ENCODE measurements at places on chromosomes 7 and 10.

DNA sequence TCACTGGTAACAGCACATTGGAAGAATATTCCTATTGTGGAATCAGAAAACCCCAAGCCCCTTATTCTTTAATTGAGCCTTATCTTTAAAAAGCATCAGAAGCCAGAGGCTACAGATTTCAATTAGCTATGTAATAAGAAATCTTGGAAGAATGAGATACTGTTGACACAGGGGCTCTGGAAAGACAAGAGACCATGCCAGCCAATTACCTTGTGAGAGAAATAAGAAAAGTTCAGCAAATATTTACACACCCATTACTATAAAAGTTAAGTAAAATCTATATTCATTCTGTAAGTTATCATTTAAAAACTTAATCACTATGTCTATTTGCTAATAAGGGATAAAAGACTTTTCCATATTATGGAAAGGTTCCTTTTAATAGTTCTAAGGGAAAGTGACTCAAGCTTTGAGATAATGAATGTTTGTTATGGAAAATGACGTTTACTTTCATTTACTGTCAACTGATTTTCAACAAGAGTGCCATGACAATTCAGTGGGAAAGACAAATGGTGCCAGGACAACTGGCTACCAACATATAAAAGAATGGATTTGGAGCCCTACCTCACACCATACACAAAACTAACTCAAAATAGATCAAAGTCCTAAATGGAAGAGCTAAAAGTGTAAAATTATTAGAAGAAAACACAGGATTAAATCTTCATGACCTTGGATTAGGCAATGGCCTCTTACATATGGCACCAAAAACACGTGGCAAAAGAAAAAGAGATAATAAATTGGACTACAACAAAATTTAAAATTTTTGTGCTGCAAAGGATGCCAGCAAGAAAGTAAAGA, 28.3 kb downstream of the ZFAND2A start:
- DNase-seq: no peak

DNA sequence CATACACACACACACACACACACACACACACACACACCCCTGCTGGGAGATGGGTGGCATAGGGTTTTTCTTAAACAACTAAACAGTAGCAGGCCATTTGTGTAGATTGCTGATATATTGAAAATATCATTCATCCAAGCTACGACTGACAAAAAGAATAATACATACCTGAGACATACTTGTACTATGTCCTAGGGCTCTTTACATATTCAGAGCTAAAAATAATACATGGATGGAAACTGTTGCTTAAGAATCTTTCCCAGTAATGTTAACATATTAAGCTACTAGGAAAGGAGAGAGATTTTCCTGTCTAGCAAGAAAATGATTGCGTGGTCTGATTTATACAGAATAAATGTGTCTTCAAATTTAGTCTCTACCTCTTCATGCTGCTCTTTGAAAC, 40.2 kb upstream of the TUBB8 start:
- no peak for DNase-seq

GRCh38 chr7:41882745-41883420, 180.0 kb upstream of the INHBA start:
- DNase-seq: no peak

DNA sequence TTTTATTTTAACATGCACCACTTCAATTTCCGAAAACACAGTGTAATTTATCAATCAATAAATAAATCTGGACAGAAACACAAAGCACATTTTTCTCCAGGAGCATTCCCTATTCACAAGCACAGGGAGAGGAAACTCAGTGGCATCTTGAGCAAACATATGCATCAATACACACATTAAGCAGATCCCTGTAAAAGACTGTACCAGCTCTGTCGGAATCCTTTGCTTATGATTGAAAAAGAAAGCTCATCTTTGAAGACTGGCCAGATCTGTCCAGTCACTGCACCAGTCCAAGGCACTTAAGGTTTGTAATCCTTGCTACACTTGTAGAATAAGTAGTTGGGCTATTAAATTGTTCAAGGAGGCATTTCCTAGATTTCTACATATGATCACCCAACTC, 343.9 kb downstream of the BMPER start:
- DNase-seq: no peak

GRCh38 chr7:84780158-84781124, 406.4 kb downstream of the SEMA3D start:
- DNase-seq: no peak

DNA sequence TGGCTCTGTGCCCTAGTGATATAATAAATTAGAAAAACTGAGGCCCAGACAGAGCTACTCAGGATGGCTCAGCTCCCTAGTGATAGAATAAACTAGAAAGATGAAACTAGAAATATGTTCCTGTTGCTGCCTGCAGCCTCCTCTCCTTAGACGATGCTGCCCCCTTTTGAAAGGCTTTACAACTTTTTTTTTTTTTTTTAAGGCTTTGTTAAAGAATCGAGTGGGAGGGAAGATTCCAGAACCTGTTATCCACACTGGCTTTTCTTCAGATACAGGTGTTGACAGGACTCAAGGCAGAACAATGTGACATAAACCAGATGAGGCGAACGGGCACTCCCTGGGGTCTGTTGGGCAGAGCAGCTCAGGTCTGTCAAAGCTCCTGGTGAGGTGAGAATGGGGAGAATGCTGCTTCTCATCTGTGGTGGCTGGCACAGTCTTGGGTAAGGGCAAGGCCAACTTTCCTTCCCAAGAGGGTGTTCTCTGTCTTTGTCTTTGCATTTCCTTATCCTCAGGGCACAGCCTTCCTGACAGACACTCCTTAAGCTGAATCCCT, 175.1 kb downstream of the COBL start:
- no peak for DNase-seq

- DNase-seq: no peak
These were observed 35.2 kb downstream of the LSMEM1 start for GRCh38 chr7:112515989-112516388.

DNA sequence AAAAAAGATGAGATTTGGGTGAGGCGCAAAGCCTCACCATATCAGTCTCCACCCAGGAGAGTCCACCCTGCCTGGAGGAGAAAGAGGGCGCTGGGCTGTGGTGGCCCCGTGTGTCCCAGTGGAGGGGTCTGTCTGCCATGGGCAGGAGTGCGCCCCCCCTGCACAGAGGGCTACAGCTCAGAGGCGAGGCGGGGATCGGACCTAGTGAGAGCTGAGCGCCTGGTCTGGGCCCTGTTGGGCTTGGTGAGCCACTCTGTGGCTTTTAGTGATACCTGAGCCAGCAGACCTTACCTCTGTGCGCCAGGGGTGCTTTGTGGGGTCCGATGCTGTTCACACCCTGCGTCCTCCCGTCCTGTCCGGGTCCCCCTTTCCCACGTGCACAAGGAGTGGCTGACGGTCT, 25.9 kb upstream of the GNA12 start:
- DNase-seq: no peak

DNA sequence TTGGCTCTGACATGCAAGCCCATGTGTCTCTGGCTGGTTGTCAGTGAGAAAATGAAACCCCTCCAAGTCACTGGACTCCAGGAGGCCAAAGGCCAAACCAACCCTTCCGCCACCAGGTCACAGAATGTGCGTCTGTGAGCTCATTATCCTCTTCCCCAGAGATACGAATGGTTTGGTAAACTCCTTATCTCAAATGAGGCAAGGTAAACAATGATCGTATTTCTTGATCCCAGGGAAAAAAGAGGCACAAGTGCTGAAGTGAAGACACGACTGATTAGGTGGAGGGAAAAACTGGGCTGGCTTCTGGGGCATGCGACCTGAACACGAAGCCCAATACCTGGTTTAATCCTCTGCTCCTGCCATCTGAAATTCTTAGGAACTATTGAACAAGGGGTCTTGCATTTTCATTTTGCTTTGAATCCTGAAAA, 70.6 kb upstream of the ARID5B start:
- no peak for DNase-seq

DNA sequence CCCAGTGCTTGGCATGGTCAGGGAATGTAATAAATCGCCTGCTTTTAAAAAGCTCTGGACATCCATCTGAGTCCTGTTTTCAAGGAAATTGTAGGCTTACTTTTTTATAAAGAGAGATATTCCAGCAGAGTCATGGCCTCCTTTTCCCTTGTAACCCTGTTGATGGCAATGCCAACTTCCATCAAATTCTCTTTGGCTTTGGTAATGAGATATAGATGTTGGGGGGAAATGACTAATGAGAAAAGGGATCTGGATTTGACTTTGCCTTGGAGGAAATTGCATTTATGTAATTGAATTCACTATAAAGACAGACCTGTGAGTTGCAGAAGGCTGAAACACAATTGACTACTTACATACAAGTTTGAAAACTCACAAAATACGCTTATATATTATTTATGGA, 347.5 kb downstream of the GPR158 start:
- DNase-seq: no peak

- DNase-seq: no peak
These were observed 49.8 kb upstream of the AKR1E2 start for GRCh38 chr10:4776234-4776638.

DNA sequence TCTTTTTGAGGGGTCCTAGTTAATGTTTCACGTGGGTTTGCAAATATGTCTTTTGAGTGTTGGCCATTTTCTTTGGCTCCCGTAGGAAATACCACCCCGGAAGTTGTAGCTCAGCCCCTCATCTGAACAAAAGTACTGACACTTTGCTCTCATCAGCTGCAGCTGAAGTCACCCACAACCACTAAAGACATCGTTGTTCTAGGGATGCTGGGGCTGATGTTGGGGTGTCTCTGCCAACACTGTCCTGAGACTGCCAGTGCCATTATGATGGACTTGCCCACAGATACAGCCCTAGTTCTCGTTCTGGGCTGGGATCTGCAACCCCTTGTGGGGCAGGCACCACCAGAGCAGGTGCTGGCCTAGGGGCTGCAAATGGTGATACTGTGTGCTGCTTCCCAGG, 82.6 kb upstream of the ARHGAP21 start:
- DNase-seq: no peak

GRCh38 chr10:88608052-88608732, 21.6 kb downstream of the LIPJ start:
- no peak for DNase-seq

- DNase-seq: no peak
These were observed 47.6 kb downstream of the GTF2IRD1 start for GRCh38 chr7:74501298-74501697.

DNA sequence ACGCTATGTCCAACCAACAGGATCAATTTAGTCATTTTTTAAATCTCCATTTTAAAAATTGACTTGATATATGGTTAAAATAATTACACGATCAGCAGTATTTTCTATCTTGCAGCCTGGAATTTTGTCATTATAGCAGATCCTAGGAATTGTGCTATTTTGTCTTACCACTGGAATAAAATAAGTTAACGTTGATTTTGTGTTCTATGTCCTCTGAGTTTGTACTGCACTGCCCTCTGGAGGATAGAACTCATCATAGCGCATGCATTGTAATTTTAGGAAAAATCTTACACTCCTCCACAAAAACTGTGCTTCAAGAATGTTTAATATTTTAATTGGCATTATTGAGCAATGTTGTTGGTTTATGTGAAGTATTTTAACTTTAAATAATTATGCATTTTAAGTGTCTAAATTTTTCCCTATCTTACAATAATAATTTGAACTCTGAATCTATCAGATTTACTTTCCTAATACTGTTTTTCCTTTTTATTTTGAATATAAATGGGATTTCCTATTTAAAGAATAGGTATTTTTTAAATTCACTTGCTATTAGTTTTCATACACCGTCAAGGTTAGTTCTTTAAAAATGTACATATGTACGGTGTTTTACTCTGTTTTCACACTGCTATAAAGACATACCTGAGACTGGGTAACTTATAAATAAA, 220.1 kb downstream of the PPP1R3A start:
- DNase-seq: no peak

GRCh38 chr7:152307902-152308301, 127.9 kb downstream of the KMT2C start:
- DNase-seq: no peak

DNA sequence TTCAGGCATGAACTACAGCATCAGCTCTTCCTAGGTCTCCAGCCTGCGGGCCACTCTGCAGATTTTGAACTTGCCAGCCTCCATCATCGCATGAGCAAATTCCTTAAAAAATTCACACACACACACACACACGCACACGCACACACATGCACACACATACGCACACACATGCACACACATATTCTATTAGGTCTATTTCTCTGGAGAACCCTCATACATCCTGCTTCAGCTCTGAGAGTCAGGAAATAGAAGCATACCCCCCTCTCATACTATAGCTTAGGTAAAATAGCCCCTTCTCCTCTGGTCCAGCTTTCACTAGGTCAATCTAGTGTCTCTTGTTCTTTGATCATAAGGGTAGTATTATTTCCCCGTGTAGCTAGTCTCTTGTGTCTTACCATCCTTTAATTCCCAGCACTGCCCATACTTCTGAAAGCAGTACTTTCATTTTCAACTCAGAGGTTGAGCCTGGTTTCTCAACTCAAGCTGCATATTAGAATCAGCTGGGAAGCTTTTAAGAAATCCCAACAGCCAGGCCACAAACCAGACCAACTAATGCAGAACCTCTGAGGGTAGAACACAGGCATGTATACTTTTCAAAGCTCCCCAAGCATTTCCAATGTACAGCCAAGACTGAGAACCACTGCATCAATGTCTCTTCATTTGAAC, 30.9 kb upstream of the ITGB8 start:
- DNase-seq: peak; percentile 67

DNA sequence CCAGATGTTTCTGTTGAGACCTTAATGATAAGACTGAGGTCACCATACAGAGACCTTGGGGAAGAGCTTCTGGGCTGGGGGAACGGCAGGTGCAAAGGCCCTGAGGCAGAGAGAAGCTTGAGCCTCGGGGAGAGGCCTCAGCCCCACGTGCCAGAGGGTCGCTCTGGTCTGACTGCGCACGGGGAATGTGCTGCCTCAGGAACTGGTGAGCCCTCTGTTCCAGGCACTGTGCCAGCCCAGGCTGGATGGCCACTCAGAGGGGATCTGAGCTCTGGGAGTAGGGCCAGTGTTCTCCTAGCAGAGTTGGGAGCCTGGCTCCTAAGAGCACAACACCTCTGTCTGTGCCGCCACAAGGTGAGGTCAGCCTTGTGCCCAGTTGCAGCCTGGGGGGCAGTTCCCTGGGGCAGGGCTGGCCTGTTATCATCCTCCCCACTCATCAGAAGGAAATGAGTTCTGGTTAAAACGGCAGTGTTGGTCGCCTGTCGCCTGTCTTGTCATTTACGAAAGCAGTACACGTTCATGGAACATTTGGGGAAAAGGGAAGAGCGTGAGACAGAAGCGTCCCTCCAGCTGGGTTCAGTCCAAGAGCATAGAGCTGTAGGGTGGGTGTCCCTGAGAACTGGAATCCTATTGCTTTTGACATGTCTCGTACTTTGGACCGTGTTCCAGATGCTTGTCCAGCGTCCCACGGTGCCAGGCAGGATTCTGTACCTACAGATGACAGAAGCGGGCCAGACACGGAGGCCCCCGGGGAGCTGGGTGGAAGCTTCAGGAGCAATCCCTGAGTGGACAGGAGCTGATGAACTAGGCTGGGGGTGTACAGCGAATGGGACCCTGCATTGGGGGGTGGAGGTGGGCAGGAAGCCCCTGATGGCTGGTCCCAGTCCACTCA, 4.3 kb downstream of the TTYH3 start:
- peak; percentile 81 for DNase-seq

GRCh38 chr7:29881724-29882123, 75.4 kb downstream of the WIPF3 start:
- no peak for DNase-seq

GRCh38 chr10:85542936-85543730, 823.5 kb downstream of the GRID1 start:
- DNase-seq: no peak
